Right ventricle myocardium inferior (tissue), 1 donor: ENCODE measurements at places on chromosomes 6 and 20. TPM values are rescaled to one million over a fixed set of nuclear protein-coding genes. Genes with fewer than 3 reads are reported as not detected.

- DNase-seq = peak; percentile 32
Measured at GRCh38 chr20:59152559-59153354, 10.9 kb upstream of the ZNF831 start.

SLC13A3 gene
- total RNA-seq = 0.30 TPM

DNA sequence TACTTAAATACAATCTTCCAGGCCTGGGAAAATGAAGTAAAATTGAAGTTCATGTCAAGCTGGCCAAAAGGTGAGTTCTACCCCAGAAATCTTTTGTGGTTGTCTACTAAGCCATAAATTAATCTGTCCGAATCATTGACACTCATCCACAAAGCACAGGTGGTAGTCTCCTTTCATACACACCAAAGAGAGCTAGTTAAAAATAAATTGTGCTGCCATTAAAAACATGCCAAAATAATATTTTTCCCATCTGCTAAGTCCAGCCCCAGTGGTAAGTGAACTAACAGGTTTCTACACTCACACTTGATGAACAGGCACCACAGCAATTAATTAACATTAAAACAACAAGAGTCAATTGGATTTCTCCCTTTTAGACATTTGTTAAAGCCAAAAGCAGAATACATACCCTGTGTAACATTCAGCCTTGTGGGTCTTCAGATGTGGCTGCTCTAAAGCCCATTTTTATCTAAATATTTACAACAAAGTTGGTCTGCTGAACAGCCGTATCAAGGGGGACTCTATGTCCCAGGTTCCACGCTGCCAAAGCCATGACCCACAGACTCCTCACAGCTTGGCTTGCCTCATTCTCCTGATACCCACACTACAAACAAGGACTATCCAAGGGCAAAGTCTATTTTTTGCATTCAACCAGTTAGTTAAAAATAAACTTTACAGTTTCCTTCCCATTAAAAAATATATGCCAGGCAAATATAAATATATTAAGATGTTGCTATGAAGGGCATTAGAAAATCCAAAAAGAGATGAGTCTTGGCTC, 490.4 kb downstream of the BMP2 start:
- DNase-seq = peak; percentile 50

- no peak for DNase-seq
Measured at GRCh38 chr20:51854921-51855320, 52.6 kb upstream of the SALL4 start.

DNA sequence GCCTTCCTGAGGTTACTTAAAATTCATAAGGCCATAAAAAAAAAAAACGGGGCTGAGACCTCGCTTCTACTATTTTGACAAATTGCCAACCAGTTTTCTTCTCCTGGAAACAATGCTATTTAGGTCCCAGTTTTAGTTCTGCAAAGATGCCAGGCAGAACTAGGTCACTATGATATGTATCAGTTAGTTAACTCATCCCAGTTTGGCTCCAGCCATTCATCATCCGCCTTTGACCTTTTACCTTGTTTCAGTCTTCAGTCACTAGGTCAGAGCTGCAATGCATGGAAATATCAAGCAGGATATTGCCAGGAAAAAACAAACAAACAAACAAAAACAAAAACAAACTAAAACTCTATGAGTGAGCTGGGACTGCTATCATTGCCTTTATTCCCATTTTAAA, 29.8 kb upstream of the ENPP4 start:
- DNase-seq = no peak

DNA sequence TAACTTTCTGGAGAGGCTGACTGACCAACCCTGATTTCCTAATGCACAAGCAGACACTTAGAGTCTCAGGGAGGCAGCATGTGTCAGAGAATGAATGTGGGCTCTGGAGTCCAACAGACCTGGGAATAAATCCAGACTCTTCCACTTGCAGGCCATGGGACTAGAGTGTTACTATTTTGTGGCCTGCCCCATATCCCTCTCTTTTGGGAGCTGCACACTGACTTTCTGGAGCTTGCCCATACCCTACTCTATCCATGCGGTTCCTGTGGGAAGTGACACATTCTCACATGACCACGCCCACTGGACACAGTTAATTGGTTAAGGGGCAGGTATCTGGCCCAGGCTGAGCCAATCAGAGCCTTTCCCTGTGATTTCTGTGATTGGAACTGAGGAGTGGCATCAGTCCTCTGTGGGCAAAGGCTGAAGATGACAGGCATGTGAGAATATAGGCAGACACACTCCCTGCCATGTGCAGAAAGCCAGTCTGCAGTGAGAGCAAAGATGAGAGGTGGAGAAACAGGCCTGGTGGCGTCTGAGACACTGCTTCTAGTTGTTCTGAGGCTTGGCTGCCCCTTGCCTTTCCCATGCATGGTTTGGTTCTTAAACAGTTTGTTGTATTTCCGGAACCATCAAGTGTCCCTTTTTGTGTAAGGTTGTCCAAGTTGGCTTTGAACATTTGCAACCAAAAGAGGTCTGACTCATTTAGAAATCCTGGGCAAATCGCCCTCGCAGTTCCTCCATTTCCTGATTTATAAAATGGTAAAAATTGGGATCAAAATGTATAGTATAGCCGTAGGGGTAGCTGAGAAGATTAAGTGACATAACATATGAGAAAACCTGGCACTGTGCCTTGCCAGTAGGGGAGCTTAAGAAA, 125.6 kb downstream of the CDC5L start:
- DNase-seq = no peak
